ENCODE measurements at places on chromosomes 1 and 21. TPM values are rescaled to one million over a fixed set of nuclear protein-coding genes. Genes with fewer than 3 reads are reported as not detected.

FCRL4 gene
- not detected for total RNA-seq

PHGDH gene
- 7.5 TPM for total RNA-seq

GRCh38 chr1:88029142-88029541 is 654.9 kb upstream of the PKN2 start:
- DNase-seq = no peak

- no peak for DNase-seq
Measured at GRCh38 chr21:42437786-42438185, 34.1 kb downstream of the UBASH3A start.

- no peak for DNase-seq
Measured at GRCh38 chr1:46757247-46757955, 38.5 kb upstream of the EFCAB14 start.

DNA sequence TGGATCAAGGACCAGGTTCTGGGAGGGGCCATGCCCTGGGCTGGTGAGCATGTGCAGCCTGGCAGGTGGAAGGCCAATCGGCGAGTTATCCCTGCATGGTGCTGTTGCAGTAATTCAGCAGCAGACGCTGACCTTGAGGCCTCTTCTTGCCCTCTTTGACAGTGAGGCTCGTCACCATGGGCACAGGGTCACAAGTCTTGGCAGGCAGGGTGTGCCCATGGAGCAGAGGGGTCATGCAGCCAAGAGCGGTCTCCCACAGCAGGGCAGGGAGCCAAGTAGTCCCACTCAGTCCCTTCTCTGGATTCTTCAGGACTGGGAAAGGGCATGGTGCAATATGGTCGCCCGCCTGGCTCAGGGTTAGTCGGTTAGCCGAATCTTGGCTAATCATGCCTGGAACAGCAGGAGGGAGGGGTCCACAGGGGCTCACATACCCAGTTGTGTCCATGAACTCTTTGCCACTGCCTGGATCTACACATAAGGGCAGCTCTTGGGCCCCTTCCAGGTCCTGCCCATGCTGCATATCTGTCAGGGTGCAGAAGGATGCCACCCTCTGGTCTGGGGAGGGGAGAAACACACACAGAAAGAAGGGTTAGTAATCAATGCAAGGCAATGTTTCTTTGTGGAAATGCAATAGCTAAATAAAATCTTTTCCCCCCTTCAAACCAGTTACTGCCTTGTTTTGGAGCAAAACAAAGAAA is 226.8 kb downstream of the SIPA1L2 start:
- DNase-seq = no peak

- DNase-seq = no peak
Measured at GRCh38 chr1:175635092-175635491, 108.3 kb downstream of the TNR start.

Measured in CD4-positive, alpha-beta T cell (primary cell).